ENCODE measurements at places on chromosomes 2 and 18. TPM values are rescaled to one million over a fixed set of nuclear protein-coding genes. Genes with fewer than 3 reads are reported as not detected.
A peak's percentile ranks its signal among the peaks of the same experiment; 100 is the strongest.

- DNase-seq: peak; percentile 36
Observed at GRCh38 chr18:47184419-47185050, 8.4 kb upstream of the IER3IP1 start.

GRCh38 chr2:128732976-128733431 is 414.3 kb upstream of the HS6ST1 start:
- DNase-seq: no peak

- no peak for DNase-seq
Observed at GRCh38 chr2:54666131-54666633, 57.3 kb upstream of the EML6 start.

DNA sequence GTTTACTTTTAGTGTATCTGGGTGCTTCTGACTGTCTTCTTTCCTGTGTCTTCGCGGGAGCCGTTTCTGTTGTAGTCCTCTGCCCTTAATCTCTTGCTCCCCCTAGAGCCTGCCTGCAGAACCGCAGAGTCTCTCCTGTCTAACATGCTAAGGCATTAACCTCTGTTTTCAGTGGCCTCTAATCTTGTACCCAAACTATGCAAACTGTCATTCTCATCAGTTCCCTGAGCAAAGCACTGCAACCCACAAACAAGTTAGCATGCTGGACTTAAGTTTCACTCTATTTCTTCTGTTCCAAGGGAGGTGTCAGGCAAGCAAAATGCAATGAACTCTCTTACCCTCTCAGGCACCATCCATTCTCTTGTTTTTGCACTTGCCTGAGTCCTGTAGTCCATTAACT is 138.4 kb downstream of the OTX1 start:
- peak; percentile 82 for DNase-seq

- peak; percentile 90 for DNase-seq
Observed at GRCh38 chr2:33441235-33441810, 35.1 kb upstream of the RASGRP3 start.

DNA sequence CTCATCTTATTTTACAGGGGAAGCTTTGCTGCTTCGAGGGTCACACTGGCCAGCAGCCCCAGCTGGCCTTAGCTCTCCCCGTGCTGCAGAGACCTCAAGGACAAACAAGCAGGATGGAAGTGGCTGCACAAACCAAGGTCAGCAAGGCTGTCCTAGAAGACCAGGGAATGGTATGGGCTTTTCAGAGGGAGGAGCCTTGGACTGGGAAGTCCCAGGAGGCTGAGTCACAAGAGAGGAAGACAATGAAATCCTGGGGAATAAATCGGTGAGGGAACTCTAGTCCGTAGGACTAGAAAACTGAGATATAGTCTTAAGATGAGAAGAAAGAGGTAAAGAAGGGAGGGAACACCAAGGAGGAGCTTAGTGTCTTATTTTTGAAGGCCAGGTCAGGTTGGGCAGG is 15.7 kb downstream of the CREG2 start:
- DNase-seq: no peak

- no peak for DNase-seq
Observed at GRCh38 chr2:128322715-128323554, 4.3 kb upstream of the HS6ST1 start.

DNA sequence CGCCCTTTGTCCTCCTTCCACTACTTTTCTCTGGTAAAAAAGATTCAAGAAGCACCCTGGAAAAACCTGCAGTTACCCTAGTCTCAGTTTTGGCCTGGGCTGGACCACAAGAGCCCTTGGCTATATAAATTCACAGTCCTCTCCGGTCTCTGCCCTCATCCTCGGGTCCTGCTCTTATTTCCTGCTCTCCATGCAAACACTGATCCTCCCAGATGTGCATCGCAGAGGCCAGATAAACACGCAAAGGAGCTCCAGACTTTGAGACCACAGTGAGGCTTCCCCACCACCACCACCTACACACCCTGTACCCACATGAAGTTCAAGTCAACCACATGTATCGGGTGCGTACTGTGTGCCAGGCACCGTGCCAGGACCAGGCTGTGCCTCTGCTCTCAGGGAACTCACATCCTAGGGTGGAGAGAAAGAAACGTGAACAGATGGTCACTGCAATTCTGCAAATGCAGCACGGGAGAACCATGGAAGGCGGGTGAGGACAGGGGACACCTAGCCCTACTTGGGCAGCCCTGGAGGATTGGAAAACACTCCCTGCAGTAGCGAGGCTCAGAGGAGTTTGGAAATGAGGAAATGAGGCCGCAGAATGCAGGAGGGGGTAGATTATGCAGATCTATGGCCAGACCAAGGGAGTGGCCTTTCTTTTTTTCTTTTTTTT is 7.4 kb downstream of the CTDSP1 start:
- peak; percentile 15 for DNase-seq

GRCh38 chr2:191818725-191819350 is 28.1 kb downstream of the CAVIN2 start:
- no peak for DNase-seq

- no peak for DNase-seq
Observed at GRCh38 chr2:58215429-58215828, 25.7 kb downstream of the FANCL start.

GRCh38 chr2:238091436-238092060 is 8.6 kb upstream of the ESPNL start:
- DNase-seq: no peak

GRCh38 chr2:88450925-88451810 is 1.3 kb downstream of the FOXI3 start:
- DNase-seq: no peak

GRCh38 chr2:174632841-174633622 is 35.4 kb upstream of the WIPF1 start:
- DNase-seq: no peak

DNA sequence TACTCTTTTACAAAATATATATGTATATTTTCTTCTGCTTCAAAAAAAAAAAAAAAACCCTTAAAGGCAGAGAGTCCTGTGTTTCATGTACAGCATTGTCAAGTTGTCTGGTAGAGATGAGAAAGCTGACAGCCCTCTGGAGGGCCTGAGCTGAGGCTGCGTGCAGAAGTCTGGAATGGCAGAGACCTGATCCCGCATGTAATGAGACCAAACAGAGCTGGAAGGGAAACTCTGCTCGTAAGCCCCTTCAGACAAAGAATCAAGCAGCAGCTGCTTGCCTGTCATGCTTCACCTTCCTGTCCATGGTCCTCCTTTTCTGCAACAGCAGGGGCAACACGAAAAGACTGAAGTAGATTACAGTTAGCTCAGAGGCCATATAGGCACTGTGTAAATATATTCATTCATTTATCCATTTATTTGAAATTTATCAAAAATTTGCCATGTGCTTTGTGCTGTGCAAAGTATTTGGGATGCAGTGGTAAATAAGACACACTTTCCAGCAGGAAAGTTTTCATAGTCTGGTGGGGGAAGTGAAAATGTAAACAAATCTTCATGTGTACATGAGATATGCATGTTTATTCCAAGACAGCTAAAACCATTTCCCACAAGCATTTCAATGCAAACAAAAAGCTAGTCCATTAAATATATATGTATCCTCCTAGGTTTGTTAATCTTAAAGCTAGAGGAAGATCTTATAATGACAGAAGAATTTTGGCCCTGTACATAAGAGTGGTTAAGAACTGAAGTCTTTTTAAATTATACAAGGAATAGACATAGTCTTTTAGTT is 912.7 kb downstream of the CPS1 start:
- DNase-seq: no peak

GRCh38 chr2:42045848-42046748 is 1.7 kb upstream of the PKDCC start:
- DNase-seq: no peak

- DNase-seq: no peak
Observed at GRCh38 chr2:7691961-7692656, 774.9 kb downstream of the RNF144A start.

DNA sequence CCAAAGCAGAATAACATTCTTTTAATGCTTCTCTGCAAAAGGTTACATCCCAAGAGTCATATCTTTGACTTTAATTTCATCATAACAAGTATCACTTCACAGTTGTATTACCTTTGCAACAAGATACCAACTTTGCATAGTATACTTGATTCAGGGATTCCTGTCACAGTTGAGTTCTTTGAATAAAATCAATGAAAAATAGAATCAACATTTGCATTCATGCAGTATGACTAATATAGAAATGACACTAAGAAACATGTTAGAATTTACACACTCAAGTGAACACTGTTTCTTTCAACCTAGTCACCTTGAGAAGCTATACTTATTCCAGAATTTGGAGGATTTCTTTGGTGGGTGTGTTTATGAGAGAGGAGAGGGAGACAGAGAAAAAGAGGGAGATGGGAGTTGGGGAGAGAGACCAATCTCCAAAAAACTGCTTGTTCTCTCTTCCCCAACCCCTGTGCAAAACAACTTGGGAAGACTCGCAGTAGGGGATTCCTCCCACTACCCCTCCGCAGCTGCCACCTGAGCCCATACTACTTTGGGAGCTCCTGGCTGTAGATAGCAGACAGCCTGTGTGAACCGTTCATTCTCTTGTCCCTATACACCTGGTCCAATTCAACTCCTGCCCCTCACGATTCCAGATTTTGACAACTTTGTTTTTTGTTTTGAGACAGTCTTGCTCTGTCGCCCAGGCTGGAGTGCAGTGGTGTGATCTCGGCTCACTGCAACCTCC is 57.7 kb downstream of the PELI1 start:
- no peak for DNase-seq

GRCh38 chr2:200357845-200358244 is 51.4 kb downstream of the SPATS2L start:
- no peak for DNase-seq

DNA sequence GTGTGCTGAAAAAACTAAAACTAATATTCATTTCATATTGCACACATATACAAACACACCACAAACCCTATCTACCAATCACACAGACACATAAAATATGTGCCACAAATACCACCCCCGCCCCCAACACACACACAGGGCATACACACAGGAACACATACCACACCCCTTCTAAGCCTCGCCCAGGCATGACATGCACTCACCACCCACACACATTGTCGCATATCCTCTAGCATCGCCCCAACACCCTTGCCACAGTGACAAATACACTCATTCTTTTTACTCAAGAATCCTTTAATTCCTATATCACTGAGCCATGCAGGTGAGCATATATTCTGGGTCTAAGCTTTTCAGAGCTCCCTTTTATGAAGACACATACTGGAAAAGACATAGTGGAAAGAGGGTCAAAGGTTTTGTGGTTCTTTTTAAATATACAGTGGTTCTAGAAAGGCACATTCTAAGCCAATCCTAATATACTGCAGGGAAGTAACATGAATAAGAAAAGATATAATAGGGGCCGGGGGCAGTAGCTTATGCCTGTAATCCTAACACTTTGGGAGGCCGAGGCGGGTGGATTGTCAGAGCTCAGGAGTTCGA is 24.5 kb upstream of the LCLAT1 start:
- DNase-seq: peak; percentile 49

DNA sequence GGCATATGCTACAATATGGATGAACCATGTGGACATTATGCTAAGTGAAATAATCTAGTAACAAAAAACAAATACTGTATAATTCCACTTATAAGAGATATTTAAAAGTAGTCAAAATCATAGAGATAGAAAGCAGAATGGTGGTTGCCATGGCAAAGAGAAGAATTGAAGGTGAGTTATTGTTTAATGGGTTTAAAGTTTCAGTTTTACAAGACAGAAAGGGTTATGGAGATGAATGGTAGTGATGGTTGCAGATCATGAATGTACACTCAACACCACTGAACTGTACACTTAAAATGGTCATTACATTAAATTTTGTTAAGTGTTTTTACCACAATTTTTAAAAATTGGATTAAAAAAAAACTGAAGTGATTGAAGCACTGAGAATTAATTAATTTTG is 298.2 kb upstream of the ZC3H15 start:
- no peak for DNase-seq

- DNase-seq: no peak
Observed at GRCh38 chr2:215771241-215771640, 242.1 kb downstream of the MREG start.

DNA sequence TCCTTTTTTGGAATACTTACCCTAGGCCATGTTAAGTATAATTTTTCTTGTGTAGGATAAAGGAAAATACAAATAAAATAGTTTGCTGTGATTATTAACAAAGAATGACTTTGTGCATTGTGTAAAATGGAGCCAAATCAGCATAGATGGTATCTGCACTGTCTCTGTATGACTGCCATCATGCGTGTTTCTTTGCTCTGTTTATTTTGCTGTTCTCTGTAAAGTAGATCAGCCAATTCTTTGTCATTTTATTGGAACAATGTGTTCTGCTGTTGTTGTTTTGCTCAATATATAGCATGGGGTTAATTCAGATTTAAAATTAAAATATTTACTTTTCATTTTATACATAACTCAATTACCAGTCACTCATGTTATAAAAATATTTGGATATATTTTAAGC is 181.3 kb upstream of the UBE2E3 start:
- DNase-seq: peak; percentile 32

DNA sequence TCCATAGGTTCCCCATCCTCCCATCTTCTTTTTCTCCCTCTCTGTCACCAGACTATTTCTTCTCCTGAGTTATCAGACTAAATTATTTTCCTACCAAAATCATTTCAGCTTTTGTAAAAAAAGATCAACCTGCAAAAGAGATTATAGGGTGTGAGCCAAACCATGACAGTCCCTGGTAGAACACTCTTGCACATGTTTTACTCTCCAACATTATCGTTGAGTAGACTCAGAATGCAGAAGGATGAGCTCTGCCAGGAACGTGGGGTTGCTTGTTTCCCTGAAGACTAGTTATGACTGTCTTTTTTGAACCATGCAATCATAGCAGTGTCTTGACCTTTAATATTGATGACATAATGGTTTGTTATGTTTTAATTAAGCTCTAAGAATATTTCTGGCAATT is 360.1 kb upstream of the VWC2L start:
- no peak for DNase-seq

- no peak for DNase-seq
Observed at GRCh38 chr2:46981662-46982350, 66.2 kb upstream of the MCFD2 start.

Gene KIDINS220
- total RNA-seq: 58.5 TPM

Gene NEU2
- not detected for total RNA-seq

Gene ANKRD12
- total RNA-seq: 33.1 TPM

Gene MTIF2
- total RNA-seq: 108 TPM

Gene PSD4
- 0.63 TPM for total RNA-seq

Gene ASB18
- total RNA-seq: not detected

Gene ATP9B
- 6.7 TPM for total RNA-seq

Gene GRHL1
- total RNA-seq: 1.9 TPM

Gene CDH2
- total RNA-seq: 0.24 TPM

Gene RIOK3
- 58.5 TPM for total RNA-seq

Gene UGT1A8
- total RNA-seq: not detected

Gene MOGAT1
- not detected for total RNA-seq

Gene RTP5
- not detected for total RNA-seq

Gene LOXL3
- total RNA-seq: 30.4 TPM

Gene GKN1
- total RNA-seq: not detected

Gene AMMECR1L
- 28.8 TPM for total RNA-seq
